ENCODE measurements at places on chromosomes 7 and 10.

GRCh38 chr7:106064316-106064715 lies 47.8 kb downstream of the SYPL1 start:
- DNase-seq, result no peak

DNA sequence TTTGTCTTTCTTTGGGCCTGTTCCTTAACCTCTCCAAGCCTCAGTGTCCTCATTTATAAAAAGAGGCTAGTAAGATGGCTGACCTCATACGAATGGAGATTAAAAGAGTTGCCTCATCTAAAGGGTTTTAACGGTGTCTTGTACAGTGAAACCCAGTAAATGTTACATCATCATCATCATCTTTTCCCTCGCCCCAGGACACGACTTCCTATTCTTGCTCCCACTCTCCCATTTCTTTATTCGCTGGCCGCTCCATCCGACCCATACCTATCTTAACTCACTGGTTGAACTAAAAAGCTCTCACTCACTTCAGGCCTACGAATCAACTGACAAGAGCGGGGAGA lies 554 bp downstream of the FRA10AC1 start:
- peak; percentile 21 for DNase-seq

GRCh38 chr7:141788296-141788695 lies 1.7 kb upstream of the TAS2R5 start:
- no peak for DNase-seq

DNA sequence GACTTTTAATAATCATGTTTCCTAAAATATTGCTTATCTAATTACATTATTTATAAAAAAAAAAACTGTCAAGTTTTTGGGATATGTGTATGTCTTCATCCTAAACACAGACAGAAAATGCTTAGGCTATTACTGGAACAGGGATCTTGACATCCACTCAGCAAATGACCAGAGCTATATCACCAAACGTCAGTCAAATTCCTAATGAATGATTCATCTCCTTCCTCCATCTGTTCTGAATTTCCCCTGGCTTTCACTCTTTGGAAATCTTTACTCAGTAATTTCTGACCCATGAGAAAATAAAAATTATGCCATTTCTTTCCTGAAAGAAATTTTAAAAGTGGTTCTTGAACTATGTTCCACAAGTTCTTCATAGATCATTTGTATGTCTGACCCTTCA lies 552.4 kb upstream of the KCND2 start:
- no peak for DNase-seq

DNA sequence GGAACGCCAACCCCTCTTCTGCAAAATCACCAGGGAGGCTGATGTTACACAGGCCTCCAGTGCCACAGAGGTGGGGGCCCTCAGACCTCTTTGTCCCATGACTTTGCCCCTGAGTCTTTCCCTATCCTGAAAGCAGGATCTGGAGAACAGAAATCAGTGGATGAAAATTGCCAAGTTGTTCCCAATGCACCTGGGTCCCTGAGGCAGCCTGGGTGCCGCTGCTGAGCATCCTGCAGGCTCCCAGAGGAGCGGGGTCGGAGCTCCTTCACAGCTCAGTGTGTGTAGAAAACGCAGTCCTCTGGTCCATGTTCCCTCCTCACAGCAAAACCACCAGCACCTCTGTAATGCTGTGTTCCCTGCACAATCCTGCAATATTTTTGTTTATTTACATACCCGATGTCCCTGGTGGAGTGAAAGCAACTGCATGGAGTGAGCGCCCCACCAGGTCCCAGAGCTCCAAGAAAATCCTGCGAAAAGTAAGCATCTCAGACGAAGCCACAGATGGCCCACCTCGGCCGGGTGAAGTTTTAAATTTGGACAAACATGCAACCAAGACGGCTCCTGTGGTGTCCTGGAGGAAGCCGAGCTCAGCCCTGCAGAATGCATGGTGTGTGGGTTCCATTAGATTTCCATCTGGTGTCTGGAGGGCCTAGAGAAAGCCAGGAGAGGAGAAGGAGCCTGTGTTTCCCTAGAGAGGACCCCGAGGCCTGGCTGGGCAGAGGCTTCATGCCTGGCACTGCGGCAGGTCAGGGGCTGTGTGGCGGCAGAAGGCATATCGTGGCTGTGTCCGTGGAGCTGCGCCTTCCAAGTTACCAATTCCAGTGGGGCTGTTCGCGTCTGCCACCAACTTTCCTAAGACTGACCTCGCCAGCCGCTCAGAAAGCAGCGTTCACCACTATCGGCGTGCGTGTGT lies 235.2 kb downstream of the WDR37 start:
- DNase-seq, result no peak

GRCh38 chr10:3784510-3785250 lies at the start of gene KLF6:
KLF6 (minus strand) TSS chr10:3785209; CDS start chr10:3785014, 195 bp downstream.
- no peak for DNase-seq

DNA sequence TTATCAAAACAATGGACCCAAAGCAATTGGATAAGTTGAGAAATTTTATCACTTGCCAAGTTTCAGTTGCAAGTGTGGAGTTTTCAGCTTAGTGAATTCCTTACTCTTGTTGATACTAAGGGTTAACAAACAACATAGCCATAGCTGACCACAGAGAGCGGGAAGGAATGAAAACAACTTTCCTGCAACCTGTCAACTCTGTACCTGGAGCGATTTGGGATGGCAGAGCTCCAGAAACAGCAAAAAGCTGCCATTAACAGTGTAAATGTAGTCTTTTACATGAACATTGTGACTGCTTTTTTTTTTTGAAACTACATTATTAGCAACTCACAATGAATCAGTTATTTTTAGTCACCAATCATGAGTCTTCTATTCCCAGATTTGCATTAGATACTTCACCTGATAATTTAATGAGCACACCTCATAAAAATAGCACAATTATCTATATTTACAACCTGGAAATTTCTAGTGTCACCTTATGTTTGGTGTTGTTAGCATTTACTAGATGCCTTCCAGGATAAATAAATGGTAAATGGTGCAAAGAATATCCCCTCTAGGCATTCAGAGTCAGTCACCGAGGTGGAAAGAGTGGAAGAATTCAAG lies 47.6 kb upstream of the RAPGEF5 start:
- no peak for DNase-seq
